Activated CD4-positive, alpha-beta T cell treated with anti-CD3 and anti-CD28 coated beads, Interleukin-2, amount 10 ng/mL, durations not matched to agents 24 days and 14 days (primary cell): ENCODE measurements at places on chromosomes 4 and X.

GRCh38 chrX:154748712-154749339 lies 2.1 kb downstream of the GAB3 start:
- peak; percentile 88 for DNase-seq

- no peak for DNase-seq
Measured at GRCh38 chr4:112931001-112931400, 118.5 kb upstream of the ANK2 start.

DNA sequence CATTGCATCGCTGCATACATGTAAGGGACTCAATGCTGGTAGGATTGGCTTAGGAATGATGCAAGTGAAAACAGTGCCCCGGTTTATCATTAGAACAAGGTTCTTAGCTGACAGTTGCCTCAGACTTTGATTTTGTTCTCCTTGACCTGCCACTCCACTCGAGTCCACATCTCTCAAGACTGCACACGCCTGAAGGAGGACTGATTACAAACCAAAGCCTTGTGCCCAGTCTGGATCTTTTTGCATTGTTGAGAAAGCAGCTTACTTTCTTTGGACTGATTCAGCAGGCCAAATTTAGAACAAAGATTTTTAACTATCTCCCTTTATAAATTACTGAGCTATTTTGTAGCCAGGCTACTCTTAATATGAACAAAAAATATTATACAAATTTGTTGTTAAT lies 125.6 kb downstream of the PTTG2 start:
- no peak for DNase-seq

GRCh38 chrX:153379508-153379907 lies 21.6 kb downstream of the PNMA6E start:
- DNase-seq = no peak

GRCh38 chr4:78477276-78477675 lies 74.3 kb upstream of the ANXA3 start:
- DNase-seq = no peak

- DNase-seq = peak; percentile 74
Measured at GRCh38 chrX:40418813-40419195, 162.0 kb upstream of the ATP6AP2 start.
